Cardiac muscle cell (in vitro differentiated cells and primary cell): ENCODE measurements at places on chromosomes 5 and 9. TPM values are rescaled to one million over a fixed set of nuclear protein-coding genes. Genes with fewer than 3 reads are reported as not detected.

FSD1L gene
- 4.3 and 8.8 TPM in 2 replicates for total RNA-seq

OR1J2 gene
- total RNA-seq = not detected in 2 replicates

PTTG1 gene
- total RNA-seq = 34.1 and 246 TPM in 2 replicates

ECM2 gene
- total RNA-seq = not detected in 2 replicates

ZDHHC11 gene
- total RNA-seq = 12.4 and 12.7 TPM in 2 replicates
